ENCODE measurements at places on chromosomes 11 and 22. TPM values are rescaled to one million over a fixed set of nuclear protein-coding genes. Genes with fewer than 3 reads are reported as not detected.
A peak's percentile ranks its signal among the peaks of the same experiment; 100 is the strongest.

DNA sequence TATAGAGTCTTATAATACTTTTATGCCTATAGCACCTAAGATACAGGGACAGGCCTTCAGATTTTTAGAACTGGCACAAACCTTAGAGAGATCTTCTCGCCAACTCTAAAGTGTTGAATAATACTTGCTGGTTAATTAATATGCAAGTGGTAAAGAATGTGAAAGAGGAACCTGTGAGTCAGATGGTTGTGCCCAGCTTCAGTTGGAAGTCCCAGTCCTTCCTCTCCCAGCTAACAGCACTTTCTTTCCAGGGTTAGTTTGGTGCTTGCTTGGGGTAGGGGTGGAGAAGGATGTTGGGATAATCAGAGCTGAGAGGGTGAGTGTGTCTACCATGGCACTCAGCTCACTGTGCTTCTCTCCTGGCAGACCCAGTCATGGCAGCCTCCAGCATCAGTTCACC lies 4.9 kb upstream of the TMEM132A start:
- no peak overlapping the region for H3K4me3 ChIP-seq
- H3K4me1 ChIP-seq, result peaks cover 68% of the 10 kb centered on the region
- no peak for DNase-seq
- no peaks in the 10 kb centered on the region for H3K27me3 ChIP-seq
- peaks cover 39% of the 10 kb centered on the region for H3K36me3 ChIP-seq

- DNase-seq, result no peak
- peaks cover 84% of the 10 kb centered on the region for H3K27me3 ChIP-seq
- H3K36me3 ChIP-seq, result no peaks in the 10 kb centered on the region
- peaks cover 11% of the 10 kb centered on the region for H3K4me1 ChIP-seq
These were observed 3.1 kb downstream of the PNPLA5 start for GRCh38 chr22:43888740-43889139.

DNA sequence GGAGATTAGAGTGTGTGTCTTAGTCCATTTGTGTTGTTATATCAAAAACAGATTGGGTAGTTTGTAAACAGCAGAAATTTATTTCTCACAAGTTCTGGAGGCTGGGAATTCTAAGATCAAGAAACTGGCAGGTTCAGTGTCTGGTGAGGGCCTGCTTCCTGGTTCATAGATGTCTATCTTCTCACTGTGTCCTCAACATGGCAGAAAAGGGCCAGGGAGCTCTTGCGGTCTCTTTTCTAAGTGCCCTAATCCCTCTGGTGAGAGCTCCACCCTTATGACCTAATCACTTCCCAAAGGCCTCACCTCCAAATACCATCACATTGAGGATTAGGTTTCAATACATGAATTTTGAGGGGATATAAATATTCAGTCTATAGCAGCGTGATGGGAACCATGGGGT lies 25.5 kb upstream of the AMOTL1 start:
- DNase-seq, result no peak
- H3K36me3 ChIP-seq, result no peaks in the 10 kb centered on the region
- H3K4me3 ChIP-seq, result no peak overlapping the region
- no peak overlapping the region for H3K27ac ChIP-seq
- H3K4me1 ChIP-seq, result peaks cover 27% of the 10 kb centered on the region

- H3K27ac ChIP-seq, result no peak overlapping the region
- peaks cover 68% of the 10 kb centered on the region for H3K4me1 ChIP-seq
- no peaks in the 10 kb centered on the region for H3K36me3 ChIP-seq
- no peaks in the 10 kb centered on the region for H3K27me3 ChIP-seq
- no peak for DNase-seq
These were observed 20.6 kb downstream of the BCR start for GRCh38 chr22:23200898-23201297.

GRCh38 chr11:97557399-97557798 lies 1167.6 kb downstream of the JRKL start:
- DNase-seq, result no peak
- H3K4me3 ChIP-seq, result no peak overlapping the region
- no peaks in the 10 kb centered on the region for H3K27me3 ChIP-seq
- no peak overlapping the region for H3K27ac ChIP-seq
- no peaks in the 10 kb centered on the region for H3K4me1 ChIP-seq

DNA sequence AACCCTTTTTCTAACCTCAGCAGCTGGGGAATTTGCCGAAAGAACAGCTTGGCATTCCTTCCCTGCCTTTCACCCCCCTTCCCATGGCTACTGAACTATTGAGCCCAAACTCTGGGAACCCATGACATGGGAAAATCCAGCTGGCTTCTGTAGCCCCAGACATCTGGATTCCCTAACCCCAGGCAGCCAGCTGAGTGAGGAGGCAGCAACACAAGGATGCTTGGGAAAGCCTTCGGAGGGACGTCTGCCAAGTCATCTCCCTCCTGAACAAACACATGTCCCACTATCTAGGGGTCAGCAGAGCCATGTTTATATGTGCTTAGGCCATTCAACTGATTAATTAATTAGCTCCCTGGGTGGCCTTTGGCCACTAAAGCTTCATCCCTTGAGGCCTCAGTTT lies 21.6 kb downstream of the LRRC55 start:
- peak; percentile 85 for DNase-seq
- no peaks in the 10 kb centered on the region for H3K36me3 ChIP-seq
- no peak overlapping the region for H3K4me3 ChIP-seq
- H3K27ac ChIP-seq, result peak overlapping the region; percentile 85
- H3K27me3 ChIP-seq, result peaks cover 4% of the 10 kb centered on the region

- no peak overlapping the region for H3K27ac ChIP-seq
- no peaks in the 10 kb centered on the region for H3K4me1 ChIP-seq
- no peak overlapping the region for H3K4me3 ChIP-seq
These were observed 50.5 kb downstream of the PARVG start for GRCh38 chr22:44231233-44231632.

GRCh38 chr11:72600557-72600956 lies 73.7 kb downstream of the PDE2A start:
- H3K27me3 ChIP-seq, result no peaks in the 10 kb centered on the region
- peaks cover 14% of the 10 kb centered on the region for H3K36me3 ChIP-seq

DNA sequence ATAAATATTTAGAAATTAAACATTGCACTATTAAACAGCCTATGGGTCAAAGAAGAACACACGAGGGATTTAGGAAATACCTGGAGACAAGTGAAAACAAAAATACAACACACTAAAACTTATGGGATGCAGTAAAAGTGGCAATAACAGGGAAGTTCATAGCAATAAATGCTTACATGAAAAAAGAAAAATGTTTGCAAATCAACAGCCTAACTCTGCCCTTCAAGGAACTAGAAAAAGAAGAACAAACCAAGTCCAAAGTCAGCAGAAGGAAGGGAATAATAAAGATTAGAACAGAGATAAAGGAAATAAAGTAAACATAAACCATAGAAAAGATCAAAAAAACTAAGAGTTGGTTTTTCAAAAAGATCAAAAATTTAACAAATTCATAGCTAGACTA lies 31.6 kb downstream of the NXPE2 start:
- H3K4me1 ChIP-seq, result peaks cover 4% of the 10 kb centered on the region
- DNase-seq, result no peak
- H3K36me3 ChIP-seq, result no peaks in the 10 kb centered on the region

DNA sequence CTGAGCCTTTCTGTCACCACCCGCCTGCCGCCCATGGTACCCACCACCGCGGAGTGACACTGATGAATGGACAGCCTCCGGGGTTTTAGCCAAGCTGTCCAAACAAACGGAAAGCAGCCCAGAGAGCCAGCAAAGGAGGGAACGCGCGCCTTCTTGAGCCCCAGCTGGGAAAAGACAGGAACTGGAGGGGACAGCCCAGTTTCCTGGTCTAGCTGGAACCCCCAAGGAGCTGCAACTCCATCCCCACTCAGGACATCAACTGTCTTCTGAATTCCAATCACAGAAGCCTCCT lies 33.7 kb downstream of the SHISAL1 start:
- H3K4me1 ChIP-seq, result no peaks in the 10 kb centered on the region
- no peak overlapping the region for H3K4me3 ChIP-seq
- DNase-seq, result no peak
- no peaks in the 10 kb centered on the region for H3K36me3 ChIP-seq
- peaks cover 55% of the 10 kb centered on the region for H3K27me3 ChIP-seq

GRCh38 chr11:27008811-27009535 lies 15.1 kb downstream of the FIBIN start:
- no peaks in the 10 kb centered on the region for H3K36me3 ChIP-seq
- H3K4me3 ChIP-seq, result no peak overlapping the region
- no peak for DNase-seq

DNA sequence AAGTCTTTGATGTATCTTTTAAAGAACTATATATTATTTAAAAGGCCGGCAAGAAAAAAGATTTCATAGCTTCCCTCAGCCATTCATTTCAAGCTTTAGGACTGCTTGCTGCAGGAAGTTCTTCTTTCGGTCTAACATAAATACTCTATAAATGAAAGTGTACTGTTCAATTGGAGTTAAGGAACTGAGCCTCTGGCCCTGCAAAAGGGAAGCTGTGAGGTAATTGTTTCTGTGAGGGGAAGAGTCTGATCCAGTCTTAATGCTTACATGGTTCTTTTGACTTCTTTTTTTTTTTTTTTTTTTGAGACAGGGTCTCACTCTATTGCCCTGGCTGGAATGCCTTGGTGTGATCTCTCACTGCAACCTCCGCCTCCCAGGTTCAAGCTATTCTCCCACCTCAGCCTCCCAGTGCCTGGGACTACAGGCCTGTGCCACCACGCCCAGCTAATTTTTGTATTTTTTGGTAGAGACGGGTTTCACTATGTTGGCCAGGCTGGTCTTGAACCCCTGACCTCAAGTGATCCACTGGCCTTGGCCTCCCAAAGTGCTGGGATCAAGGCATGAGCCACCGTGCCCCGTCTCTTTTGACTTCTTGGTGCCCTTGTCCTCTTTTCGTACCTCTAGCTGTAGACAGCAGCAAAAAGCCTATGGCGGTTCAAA lies 4.7 kb upstream of the TRIM29 start:
- H3K27ac ChIP-seq, result no peak overlapping the region
- H3K4me1 ChIP-seq, result no peaks in the 10 kb centered on the region
- H3K4me3 ChIP-seq, result no peak overlapping the region
- DNase-seq, result no peak
- H3K27me3 ChIP-seq, result peaks cover 95% of the 10 kb centered on the region

DNA sequence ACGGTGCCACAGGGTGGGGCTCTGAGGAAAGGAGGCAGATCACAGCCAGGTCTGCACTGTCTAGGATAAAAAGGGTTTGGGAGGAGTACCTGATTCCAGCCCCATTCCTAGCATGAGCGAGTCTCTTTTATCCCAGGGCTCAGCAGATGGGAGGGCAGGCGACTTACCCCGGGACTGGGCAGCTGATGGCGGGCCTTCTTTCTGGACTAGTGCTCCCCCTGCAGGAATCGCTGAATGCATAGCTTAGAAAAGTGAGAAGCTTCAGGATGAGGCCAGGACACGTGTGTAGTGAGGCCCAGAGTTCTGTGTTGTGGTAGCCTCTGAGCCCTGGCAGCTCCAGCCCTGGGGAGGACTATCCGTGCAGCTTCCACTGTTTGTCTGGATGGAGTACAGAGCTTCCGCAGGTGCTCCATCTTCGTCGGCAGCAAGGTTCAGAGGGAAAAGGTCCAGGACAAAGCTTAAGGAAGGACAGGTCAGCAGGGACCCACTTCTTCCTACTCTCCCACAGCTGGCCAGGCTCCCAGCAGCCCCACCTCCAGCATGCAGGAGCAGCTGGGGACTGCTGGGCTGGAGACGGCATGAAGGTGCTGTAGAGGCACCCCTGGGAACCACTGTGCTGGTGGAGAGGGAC lies 30.4 kb downstream of the COMMD9 start:
- peaks cover 7% of the 10 kb centered on the region for H3K36me3 ChIP-seq
- H3K4me1 ChIP-seq, result peaks cover 9% of the 10 kb centered on the region
- no peak overlapping the region for H3K4me3 ChIP-seq
- no peak overlapping the region for H3K27ac ChIP-seq
- H3K27me3 ChIP-seq, result peaks cover 73% of the 10 kb centered on the region

- H3K4me1 ChIP-seq, result peaks cover 94% of the 10 kb centered on the region
- no peaks in the 10 kb centered on the region for H3K36me3 ChIP-seq
- peak overlapping the region; percentile 30 for H3K27ac ChIP-seq
- H3K27me3 ChIP-seq, result no peaks in the 10 kb centered on the region
- DNase-seq, result peak; percentile 36
- no peak overlapping the region for H3K4me3 ChIP-seq
These were observed 40.4 kb downstream of the FLI1 start for GRCh38 chr11:128734103-128734831.

DNA sequence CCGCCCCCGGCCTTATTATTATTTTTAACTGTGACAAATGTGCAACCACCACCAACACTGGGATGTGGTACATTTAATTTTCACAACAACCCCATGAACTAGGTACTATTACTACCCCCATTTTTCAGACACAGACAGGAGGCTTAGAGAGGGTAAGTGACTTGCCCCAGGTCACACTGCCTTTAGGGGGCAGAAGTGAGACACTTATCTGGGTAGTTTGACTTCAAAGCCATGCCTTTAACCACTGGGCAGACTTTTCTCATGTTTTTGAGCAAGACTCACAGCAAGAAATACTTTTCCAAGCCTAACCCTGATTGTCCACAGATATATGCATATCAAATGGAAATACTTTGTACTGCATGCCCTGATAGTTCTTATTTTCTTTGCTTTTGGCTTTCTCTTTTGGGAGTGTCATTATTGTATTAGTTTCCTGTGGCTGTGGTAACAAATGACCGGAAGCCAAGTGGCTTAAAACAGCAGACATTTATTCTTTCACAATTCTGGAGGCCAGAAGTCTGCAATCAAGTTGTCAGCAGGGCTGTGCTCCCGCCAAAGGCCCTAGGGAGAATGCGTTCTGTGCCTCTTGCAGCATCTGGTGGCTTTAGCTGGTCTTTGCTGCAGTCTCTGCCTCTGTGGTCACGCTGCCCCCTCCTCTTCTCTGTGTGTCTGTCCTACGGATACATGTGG lies 110.8 kb downstream of the GRIK4 start:
- no peaks in the 10 kb centered on the region for H3K36me3 ChIP-seq
- H3K4me1 ChIP-seq, result peaks cover 10% of the 10 kb centered on the region
- H3K4me3 ChIP-seq, result no peak overlapping the region
- H3K27me3 ChIP-seq, result peaks cover 14% of the 10 kb centered on the region

- H3K4me3 ChIP-seq, result no peak overlapping the region
- H3K27me3 ChIP-seq, result no peaks in the 10 kb centered on the region
- H3K4me1 ChIP-seq, result no peaks in the 10 kb centered on the region
- H3K27ac ChIP-seq, result no peak overlapping the region
- no peak for DNase-seq
These were observed 465.5 kb downstream of the GUCY1A2 start for GRCh38 chr11:106552694-106553203.

GRCh38 chr11:121067026-121067425 lies 34.0 kb upstream of the TECTA start:
- no peak for DNase-seq
- H3K27ac ChIP-seq, result no peak overlapping the region
- H3K27me3 ChIP-seq, result no peaks in the 10 kb centered on the region

- peaks cover 38% of the 10 kb centered on the region for H3K36me3 ChIP-seq
- peaks cover 95% of the 10 kb centered on the region for H3K4me1 ChIP-seq
- peak; percentile 51 for DNase-seq
- peak overlapping the region; percentile 97 for H3K4me3 ChIP-seq
- H3K27ac ChIP-seq, result peak overlapping the region; percentile 100
These were observed 707 bp upstream of the FTH1 start for GRCh38 chr11:61967924-61968757.

GRCh38 chr22:21697880-21698279 lies 32.1 kb downstream of the PPIL2 start:
- H3K4me3 ChIP-seq, result no peak overlapping the region
- H3K4me1 ChIP-seq, result peaks cover 31% of the 10 kb centered on the region
- no peak for DNase-seq
- peaks cover 61% of the 10 kb centered on the region for H3K36me3 ChIP-seq
- H3K27ac ChIP-seq, result peak overlapping the region; percentile 77
- H3K27me3 ChIP-seq, result no peaks in the 10 kb centered on the region

CHRM1 gene
- not detected for total RNA-seq

CCDC89 gene
- total RNA-seq, result 0.63 TPM

DDI1 gene
- not detected for total RNA-seq

OR51A2 gene
- not detected for total RNA-seq

TMA7B gene
- total RNA-seq, result not detected

SCGB1A1 gene
- not detected for total RNA-seq

TMEM86A gene
- 5.4 TPM for total RNA-seq

CRACR2B gene
- total RNA-seq, result 23.2 TPM

CEND1 gene
- not detected for total RNA-seq

OR2AG2 gene
- total RNA-seq, result not detected

GVQW3 gene
- 1.8 TPM for total RNA-seq
